ENCODE measurements at places on chromosomes 11 and 22.

- DNase-seq: no peak
Measured at GRCh38 chr11:14140991-14141390, 178.5 kb downstream of the SPON1 start.

DNA sequence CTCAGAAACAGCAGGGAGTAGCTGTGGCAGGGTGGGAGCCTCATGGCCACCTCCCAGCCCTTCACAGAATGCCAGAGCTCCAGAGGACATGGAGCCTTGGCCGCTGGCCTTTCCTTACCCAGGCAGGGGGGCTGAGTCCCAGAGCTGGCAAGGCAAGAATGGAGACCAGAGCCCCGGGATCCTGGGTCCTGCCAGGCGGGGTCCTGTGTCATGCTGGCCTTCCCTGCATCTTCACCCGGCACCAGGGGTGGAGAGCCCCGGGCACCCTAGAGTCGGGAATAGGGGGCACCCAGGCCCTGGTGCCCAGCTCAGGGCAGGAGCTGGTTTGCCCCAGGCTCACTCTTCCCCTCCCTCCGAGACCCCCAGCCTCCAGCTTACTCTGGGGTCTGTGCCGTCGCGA lies 519.9 kb downstream of the TBC1D22A start:
- DNase-seq: peak; percentile 53

GRCh38 chr11:33698921-33699320 lies 1.7 kb downstream of the C11orf91 start:
- no peak for DNase-seq

- no peak for DNase-seq
Measured at GRCh38 chr22:42434748-42435425, 2.7 kb upstream of the NFAM1 start.

GRCh38 chr11:6505577-6506240 lies 8.6 kb downstream of the DNHD1 start:
- peak; percentile 79 for DNase-seq

DNA sequence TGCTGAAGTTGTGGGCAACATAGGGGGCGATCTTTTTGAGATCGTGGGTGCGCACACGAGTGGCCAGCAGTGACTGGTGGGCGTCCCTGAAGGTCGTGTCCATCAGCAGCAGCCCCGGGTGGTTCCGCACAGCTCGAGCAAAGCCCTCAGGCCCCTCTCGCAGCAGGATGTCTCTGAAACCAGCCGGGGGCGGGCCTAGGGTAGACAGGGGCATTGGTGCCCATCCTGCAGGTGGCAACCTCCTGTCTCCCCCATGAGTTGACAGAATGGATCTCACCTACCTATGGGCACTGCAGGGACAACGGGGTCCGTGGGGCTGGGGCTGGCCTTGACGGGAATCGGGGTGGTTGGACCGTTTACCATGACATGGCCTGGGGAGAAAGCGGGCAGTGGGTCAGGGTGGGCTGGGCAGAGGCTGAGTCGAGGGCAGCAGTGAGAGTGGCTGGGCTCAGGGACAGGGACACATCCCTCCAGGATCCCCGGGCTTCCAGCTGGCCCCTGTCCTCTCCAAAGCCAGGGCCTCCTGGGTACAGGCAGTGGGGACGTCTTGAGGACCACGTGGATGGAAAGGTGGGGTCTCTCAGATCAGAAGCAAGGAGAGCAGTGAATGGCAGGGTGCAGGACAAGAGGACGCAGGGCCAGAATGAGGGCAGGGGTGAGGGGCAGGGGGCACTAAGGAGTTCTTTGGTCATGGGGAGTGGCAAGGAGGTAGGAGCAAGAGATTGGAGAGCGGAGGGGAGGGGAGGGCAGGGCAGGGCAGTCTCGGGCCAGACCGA lies 4.2 kb upstream of the LRFN4 start:
- peak; percentile 63 for DNase-seq

DNA sequence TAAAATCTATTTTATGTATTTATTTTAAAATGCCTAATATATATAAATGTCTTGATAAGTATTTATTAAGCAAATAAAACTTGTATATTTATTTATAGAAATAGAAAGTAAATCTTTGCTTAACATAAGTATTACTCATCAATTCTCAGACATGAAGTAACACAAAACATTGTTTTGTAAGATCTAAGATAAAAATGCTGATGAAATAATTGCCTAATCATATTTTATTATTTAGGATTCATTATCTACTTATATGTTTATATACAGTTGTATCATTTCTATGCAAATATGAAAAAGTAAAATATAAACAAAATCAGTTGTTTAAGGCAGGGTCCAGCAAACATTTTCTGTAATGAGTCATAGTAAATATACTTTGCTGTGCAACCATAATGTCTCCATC lies 507.8 kb upstream of the CNTN5 start:
- DNase-seq: no peak

GRCh38 chr22:20756846-20757245 lies 17.1 kb upstream of the SERPIND1 start:
- DNase-seq: no peak
